ENCODE measurements at places on chromosomes 11 and 22.

- no peak for DNase-seq
These were observed 36.1 kb downstream of the RPUSD4 start for GRCh38 chr11:126175393-126175792.

DNA sequence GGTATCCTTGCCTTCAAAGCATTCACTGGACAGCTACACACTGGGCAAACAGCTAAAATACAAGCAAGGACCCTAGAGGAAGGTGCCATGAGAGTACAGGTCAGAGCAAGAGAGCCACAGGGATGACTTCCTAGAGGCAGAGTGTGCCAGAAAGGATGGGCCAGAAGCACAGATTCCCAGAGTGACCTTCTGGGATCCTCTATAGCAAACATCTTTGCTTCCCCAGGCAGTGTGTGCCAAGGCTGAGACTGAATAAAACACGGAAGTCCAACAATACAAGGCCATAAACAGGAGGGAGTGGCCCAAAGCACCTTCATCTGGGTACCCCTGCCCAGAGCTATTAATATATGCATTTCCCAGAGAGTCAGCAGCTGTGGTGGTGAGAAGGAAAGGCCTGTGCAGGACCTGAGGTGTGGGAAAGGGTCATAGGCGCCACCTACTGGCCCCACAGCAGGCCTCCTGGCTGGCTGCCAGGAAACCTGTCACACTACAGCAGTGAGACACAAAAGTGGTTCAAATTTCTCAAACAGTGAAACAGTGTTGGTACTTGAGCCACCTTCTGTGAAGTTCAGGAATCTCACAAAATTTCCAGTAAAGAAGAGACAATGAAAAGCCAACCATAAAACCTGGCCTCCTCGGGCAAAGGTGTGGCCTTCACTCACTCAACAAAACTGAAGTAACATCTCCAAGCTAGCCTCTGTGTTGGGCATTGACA, 20.3 kb downstream of the CLPB start:
- DNase-seq = peak; percentile 75

DNA sequence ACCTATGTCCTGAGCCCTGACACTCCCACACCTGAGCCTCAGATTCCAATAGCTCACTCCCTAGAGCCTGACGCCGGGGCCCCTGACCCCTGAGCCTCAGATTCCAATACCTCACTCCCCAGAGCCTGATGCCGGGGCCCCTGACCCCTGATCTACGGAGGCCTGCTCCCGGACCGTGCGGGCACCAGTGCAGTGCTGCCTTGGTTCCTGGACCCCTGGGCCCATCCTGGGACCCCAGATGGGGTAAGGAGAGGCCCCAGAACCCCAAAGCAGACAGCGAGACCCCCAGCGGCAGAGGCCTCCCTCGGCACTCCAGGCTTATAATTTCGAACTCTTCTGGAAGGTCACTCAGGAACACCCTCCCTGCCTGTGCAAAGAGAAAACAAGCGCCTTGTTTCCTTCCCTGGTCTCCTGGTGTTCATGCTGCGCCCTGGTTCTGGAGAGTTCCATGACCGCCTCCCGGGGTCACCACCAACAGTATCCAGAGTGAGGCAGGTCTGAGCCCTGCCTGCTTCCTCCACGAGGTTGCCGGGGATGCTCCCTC, 7.5 kb downstream of the SUSD2 start:
- no peak for DNase-seq

DNA sequence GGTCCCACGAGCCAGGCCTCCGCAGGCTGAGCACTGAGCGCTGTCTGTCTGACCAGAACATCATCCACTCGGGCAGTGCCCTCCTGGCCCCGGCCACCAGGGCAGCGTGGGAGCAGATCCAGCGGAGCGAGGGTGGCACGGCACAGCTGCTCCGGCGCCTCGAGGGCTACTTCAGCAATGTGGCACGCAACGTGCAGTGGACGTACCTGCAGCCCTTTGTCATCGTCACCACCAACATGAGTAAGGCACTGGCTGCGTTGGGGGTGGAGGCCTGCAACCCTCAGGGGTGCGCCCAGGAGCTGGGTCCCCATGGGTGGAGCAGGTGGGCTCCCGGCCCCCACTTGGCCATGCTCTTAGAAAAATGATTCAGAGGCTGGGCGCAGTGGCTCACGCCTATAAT, 49.7 kb upstream of the PRODH start:
- no peak for DNase-seq

GRCh38 chr11:130651066-130651855, 202.8 kb downstream of the ADAMTS15 start:
- DNase-seq = no peak

GRCh38 chr11:43852057-43852636, 28.5 kb upstream of the ALKBH3 start:
- DNase-seq = peak; percentile 51

DNA sequence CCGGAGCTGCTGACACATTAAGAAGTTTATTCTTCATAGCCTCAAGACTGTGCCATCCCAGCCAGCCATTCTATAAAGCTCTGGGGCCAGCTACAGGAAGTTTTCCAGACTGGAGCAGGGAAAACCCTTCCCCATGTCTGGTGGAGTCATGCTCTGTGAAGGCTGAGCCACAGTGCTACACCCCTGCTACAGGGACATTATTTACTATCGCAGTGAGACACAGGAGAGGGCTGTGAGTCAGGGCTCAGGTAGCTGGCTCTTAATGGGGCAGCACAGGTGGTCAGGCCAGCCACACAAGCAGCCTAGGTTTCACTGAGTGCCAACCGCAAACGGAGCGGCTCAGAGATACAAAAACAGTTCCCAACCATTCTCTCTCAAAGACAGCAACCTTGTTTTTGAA, 12.1 kb downstream of the HPS4 start:
- no peak for DNase-seq

- DNase-seq = no peak
These were observed 61.8 kb upstream of the PHF21B start for GRCh38 chr22:45071618-45072017.

DNA sequence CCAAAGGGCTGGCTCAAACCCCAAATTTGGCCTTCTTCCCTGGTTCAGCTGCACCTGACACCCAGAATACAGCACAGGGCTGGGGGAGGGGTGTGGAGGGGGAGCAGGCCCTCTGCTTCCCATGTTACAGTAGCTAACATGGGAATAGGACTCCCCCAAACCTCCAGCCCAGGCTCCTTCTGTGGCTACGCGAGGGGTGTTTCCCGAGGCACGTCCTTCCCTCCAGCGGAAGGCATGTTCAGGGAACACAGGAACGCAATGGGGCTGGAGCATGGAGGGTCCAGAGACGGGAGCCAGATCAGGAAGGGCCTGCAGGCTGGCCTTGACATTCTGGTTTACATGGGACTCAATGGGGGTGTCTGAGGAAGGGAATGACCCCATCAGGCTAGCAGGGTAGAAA, 11.8 kb upstream of the IGLL1 start:
- DNase-seq = no peak

Measured in activated CD4-positive, CD25-positive, alpha-beta regulatory T cell treated with anti-CD3 and anti-CD28 coated beads, Interleukin-2, amount 50 U/mL, for 72 hours (primary cell).